ENCODE measurements at places on chromosomes 6 and 20.

GRCh38 chr6:10300071-10300470, 114.8 kb downstream of the TFAP2A start:
- no peak for DNase-seq

DNA sequence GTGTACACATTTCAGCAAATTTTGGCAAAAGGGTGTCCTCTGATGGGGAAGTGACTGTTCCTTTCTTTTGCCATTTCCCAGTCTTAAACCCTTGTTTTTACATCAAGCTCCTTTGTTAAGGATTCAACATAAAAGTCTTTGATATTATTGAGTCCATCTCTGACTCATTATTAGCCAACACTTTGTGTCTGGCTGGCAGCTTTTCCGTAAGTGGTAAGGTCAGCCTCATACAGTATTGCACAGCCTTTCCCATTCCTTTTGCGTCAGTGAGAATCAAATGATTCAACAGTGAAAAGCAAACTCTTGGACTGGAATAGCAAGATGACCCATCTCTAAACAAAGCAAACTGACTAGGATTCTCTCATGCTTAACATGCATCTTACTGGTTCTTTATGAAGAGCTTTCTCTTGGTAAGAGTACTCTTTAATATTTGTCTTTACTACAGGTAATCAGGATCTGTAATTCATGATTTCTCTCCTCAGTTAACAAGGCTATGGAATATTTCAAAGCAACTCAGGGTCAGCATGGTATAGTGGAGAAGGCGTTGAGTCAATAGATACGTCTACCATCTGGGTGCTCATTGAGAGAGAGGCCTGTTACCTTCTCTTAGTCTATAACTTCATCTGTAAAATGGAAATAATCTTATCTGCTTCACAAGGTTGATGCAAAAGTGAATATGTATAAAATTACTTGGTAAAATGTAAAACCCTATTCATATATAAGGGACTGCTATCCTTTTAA, 183.6 kb downstream of the PRL start:
- no peak for DNase-seq

GRCh38 chr6:8958894-8959511, 523.7 kb upstream of the SLC35B3 start:
- DNase-seq, result no peak

DNA sequence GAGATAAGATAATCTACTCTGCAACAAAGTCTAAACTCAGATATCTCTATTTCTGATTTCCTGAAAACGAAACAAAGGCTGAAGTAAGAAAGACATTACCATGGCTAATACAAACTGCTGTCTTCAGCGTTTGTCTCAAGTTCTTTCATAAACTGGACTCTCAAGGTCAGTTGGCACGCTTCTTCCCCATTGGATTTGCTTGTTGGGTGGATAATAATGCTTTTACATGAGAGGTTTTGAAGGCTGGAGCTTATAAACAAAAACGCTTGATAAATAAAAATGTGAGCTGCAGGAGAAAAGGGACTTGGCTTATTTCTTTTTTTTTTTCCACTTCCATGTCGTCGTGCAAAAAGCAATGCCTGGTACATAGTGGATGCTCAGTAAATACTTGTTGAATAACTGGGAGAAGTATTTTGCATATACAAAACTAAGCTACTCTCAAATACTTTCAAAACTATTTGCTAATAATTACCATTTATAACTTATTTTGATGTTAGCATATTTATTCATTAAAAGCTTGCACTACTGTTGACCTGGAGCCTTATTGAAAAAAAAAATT, 65.7 kb upstream of the EEF1A1 start:
- no peak for DNase-seq

- DNase-seq, result no peak
Measured at GRCh38 chr6:6766230-6766905, 177.8 kb downstream of the LY86 start.

DNA sequence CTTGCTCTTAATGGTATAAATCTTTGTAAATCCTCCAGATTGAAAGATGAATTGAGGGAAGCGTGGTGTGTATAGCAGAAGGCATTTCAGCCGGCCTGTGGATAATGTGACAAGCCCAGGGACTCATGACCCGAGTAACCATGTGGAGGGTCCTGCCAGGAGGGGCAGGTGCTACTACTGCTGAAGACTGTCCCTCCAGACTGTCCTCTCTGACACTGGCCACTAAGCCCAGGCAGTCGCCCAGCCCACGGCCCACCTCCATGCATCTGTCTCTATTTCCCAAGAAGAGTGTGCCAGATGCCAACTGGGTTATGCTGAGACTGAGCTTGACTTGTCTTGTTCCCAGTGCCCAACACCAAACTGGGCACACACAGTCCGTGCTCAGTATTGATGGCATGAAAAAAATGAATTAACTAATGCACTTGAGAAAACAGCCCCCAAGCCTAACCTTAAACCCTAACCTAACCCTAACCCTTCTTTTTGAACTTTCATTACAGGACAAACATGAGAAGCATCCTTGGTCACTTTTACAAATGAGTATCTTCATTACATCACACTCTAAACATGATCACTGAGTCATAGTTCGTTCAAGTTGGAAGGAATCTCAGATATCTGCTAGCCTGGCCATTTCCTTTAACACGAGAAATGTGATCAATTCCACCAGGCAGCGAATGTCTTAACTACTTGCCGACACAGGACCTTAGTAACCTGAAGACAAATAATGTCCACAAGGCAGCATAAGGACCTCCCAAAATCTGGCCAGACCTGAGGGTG, 182.2 kb upstream of the RREB1 start:
- DNase-seq, result no peak

DNA sequence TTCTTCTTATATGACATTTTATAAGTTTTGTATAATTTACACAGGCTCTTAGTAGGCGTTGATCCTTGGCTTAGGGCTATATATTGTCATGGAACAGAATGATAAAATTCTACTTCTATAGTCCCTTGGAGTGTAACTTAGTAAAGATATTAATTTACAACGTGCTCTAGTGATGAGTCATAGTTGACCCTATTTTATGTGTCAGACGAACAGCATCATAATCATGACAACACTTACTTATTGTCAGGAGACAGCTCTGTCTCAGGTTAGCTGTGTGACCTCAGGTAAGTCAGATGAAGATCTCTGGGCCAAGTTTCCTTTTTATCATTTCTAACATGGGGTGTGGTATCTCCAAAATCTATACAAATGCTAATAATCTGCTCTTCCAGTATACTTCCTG, 473.5 kb downstream of the UTRN start:
- DNase-seq, result no peak

DNA sequence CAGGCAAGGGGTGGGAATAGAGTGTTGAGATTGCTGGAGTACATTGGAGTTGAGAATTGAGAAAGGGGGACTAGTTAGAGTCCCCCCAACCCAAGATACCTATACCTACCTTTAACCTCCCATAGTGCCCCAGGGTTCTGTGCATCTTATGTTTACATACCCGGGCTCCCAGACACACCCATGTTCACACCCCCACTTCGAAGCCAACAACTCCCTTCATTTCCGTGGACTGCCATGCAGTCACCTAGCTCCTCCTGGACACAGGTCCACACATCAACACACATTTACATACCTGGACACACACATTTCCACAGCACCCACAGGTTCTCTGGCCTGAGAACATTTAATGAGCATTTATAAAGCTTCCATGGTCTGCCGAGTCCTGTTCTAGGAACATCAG, 5.1 kb downstream of the TMEM63B start:
- no peak for DNase-seq

DNA sequence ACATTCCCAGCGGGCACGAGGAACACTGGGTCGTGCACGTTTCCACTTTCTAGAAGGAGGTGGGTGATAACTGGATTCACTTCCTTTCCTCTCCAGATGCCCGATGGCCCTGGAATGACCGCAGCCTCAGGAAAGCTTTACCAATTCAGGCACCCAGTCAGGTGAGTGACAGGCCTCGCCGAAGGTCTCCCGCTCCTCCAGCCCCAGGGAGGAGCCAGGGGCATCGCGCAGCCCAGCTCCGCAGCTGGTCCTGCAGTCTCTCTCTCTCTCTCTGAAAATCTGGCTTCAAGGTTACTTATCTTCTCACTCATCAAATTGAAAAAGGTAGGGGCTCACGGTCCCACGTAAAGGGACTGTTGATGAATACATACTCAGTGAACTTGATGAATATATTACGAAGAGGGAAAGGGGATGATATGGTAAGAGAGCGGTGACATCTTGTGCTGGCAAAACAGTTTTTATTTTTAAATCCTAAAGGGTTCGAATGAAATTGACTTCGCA, 891 bp downstream of the RIPPLY2 start:
- no peak for DNase-seq

DNA sequence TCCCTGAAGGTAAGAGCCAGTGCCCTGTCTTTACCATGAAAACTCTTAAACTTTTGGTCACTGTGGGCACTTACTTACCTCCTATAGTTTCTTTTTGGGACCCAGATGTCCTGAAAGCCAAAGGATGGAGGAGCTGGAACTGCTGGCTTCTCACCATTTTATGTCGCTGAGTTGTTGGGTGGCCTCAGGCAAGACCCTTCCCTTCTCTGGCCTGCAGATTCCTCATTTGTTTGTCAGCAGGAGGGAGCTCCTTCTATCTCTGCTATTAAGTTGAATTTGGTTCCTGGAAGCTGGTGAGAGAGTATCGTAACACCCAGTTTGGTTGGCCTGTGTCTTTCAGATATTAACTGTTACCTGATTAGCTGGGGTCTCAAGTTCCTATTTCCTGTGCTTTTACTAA, 68.2 kb upstream of the MYL9 start:
- DNase-seq, result no peak

DNA sequence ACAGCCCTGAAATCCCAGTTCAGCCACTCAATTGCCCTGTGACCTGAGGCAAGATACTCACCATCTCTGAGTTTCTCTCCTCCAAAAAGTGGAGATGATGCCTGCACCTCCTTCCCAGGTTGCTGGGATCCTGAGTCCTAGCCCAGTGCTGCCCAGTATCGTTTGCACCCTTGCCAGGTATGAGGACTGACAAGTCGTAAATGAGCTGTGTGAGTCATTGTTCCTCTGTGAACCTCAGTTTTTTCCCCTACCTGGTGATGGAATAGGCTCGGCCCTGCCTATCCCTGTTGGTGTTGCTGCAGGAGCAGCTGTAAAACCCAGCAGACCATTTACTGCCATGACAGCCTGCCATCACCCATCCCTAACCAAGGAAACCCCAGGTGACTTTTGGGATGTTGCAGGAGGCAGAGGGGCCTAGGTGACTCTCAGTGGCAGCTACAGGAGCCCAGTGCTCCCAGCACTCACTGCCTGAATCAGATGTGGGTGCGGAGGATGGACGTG, 229.3 kb downstream of the SYNDIG1 start:
- no peak for DNase-seq

Data from NCI-H1436 (cell line).